ENCODE measurements at places on chromosomes 6 and 20.

- no peak for DNase-seq
Observed at GRCh38 chr6:166165558-166166313, 1.9 kb downstream of the TBXT start.

GRCh38 chr6:15790116-15790515 lies 127.3 kb upstream of the DTNBP1 start:
- DNase-seq: no peak

- DNase-seq: no peak
Observed at GRCh38 chr6:106372838-106373501, 12.5 kb downstream of the CRYBG1 start.

- peak; percentile 44 for DNase-seq
Observed at GRCh38 chr6:6588064-6588923, at the start of gene LY86. Gene LY86, plus strand, starts transcription at chr6:6588720. Its CDS starts 15 bp downstream, at chr6:6588735.

DNA sequence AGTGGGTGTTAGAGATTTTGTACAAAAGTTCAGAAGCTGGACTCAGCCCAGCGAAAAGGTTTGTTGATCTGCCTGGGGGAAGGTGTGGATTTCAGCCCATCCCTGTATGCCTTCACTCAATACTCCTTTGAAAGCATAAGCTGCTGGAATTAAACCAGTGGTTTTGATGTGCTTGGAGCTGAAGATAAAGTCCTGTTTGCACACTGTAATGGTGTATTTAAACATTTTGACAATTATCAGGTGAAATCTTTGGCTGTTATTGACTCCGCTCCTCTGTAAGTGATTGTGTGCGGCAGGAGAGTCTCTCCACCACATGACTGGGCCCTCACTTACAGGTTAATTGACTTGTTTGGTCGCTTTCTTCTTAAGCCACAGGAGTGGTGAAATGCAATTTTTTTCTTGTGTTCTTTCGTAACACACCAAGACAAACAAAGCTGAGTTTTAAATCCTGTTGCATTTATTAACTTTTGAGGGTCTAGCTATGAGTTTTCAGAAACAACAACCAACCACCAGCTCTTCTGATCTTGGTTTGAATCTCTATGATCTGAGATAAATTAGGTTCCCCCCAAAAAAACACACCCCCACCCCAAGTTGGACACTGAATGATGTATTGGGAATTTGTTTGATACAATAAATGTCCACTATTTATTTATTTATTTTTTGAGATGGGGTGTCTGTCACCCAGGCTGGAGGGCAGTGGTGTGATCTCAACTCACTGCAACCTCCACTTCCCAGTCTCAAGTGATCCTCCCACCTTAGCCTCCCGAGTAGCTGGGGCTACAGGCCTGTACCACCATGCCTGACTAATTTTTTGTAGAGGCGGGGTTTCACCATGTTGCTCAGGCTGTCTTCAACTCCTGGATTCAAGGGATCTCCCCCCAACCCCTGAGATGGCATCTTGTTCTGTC lies 46.3 kb upstream of the NCOA3 start:
- no peak for DNase-seq

DNA sequence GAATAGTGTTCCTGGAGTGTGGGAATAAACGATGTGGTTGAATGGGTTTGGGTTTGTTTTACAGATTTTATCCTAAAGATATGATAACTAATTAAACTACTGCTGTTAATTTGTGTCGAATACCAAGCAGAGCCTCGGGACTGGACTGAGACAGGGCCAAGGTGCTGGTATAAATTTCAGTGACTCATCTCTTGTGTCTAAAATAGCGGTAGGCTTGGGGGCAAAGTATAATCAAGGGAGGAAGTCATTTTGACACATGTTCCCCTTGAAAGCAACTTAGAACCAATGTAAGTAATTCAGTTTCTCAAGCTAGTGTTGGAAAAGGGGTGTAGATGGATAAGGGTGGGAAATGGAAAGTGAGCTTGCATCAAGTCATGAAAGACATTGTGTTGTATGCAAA lies 108.4 kb downstream of the PLCB4 start:
- no peak for DNase-seq

GRCh38 chr6:38480036-38480435 lies 159.7 kb downstream of the BTBD9 start:
- no peak for DNase-seq

- no peak for DNase-seq
Observed at GRCh38 chr20:34703424-34704176, 544 bp upstream of the TP53INP2 start.

- no peak for DNase-seq
Observed at GRCh38 chr20:10427060-10427692, 6.8 kb downstream of the MKKS start.

GRCh38 chr6:89267918-89268317 lies 47.2 kb downstream of the GABRR2 start:
- no peak for DNase-seq

DNA sequence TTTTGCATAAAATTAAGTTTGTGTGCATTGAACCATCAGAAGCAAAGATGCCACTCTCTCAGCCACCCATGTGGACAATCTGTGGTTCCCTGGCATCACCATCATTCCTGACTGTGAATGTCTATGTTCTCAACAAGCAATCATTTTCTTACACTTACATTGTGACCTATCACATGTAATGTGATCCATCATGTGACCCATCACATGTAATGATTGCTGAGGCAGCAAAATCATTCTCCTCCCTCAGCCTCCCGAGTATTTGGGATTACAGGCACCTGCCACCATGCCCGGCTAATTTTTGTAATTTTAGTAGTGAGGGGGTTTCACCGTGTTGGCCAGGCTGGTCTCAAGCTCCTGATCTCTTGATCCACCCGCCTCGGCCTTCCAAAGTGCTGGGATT lies 22.0 kb upstream of the ZNF133 start:
- DNase-seq: no peak

GRCh38 chr6:130037207-130037811 lies 18.9 kb downstream of the L3MBTL3 start:
- no peak for DNase-seq

DNA sequence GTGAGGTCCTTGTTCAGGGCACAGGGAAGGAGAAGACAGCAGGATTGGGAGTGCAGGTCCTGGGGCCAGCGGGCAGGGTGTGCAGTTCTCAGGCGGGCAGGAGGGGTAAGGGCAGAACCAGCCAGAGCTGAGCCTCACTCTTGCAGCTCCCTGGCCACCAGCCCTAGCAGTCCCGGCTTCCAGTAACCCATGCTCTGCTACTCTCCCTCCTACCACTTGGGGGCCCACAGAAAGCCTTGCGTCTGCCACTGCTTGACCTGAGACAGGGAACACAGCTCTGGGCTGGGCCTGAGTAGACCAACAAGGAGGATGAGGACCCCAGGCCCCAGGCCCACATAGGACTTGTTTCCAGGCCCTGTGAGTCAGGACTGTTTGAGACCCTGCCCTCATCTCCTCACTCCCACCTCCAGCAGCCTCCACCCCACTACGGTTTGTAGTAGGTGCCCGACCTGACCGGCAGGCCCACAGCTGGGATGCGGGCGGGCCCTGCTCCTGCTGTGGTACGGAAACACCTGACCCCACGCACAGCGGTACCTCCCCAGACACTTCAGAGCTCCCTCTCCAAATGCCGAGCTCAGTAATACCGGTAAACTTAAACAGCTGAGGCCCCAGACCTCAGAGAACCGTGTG lies 39.2 kb downstream of the KCNK5 start:
- DNase-seq: no peak

DNA sequence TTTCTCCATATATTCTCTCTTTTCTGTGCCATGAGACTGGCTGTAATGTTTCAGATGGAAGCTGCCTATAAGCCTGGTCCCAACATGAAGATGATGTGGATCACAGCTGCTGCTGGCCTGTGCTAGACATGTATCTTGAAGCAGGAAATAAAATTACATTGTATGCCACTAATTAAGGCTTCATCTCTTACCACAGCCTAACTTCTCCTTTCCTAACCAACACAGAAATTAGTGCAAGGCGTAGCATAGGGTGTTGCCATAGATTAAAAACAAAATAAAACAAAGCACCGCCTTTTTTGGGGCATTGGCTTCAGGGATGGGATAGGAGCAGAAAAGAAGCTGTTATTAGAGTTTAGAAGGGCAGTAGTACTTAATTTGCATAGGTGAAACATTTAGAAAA lies 4.7 kb upstream of the SLC17A4 start:
- DNase-seq: no peak

DNA sequence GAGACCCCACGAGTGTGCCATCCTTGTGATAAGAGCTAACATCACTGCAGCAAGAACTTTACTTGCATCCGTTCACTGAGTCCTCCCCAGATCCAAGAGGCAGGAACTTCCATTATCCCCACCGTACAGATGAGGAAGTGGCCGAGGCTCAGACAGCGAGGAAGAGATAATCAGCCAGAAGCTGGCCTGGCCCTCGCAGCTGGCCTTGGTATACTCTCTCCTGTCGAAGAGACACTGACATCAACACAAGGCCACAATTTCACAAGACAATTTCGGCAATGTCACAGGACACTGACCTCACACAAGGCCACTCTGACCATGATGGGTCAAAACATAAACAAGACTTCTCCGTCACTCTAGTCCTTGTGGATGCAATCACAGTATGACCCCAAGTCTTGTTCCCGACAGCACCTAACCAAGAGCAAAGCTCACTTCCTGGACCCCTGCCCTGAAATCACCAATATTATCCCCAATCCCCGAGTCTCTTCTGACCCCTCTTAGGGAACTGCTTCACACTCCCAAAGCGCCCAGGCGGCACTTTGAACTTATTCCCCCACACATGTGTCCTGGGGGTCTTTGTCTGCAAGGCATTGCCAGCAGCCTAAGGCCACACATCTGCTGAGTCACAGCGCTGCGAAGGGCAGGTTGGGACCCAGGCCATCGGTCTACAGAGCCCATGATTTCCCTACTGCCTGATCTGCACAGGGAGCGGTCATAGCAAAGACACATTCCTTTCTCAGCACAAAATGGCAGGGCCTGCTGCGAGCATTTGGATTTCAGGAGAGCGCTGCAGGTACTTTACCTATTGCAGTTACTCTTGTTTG lies 14.8 kb upstream of the VAPB start:
- DNase-seq: no peak

- DNase-seq: no peak
Observed at GRCh38 chr6:11878029-11878428, 99.4 kb upstream of the ADTRP start.

DNA sequence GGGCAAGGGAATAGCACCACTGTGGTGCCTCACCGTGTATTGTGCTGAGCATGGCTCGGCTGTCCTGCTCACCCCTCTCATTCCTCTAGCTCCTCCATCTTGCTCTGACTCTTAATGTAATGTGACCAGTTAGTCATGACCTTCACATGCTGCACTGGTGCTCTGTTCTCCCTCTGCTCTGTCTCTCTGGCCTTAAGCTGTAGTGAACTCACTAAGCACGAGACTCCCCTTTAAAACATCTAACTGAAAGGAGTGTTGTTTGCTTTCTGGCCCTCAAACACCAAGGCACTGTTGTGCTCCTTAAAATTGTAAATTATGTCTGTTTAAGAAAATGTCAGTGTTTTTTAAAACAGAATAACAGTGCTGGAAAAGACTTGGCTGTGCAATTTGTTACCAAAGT lies 140.4 kb downstream of the HDGFL1 start:
- DNase-seq: no peak

GRCh38 chr6:88683734-88684133 lies 279.7 kb downstream of the RNGTT start:
- DNase-seq: no peak

GRCh38 chr6:168367285-168367751 lies 47.7 kb upstream of the DACT2 start:
- no peak for DNase-seq

DNA sequence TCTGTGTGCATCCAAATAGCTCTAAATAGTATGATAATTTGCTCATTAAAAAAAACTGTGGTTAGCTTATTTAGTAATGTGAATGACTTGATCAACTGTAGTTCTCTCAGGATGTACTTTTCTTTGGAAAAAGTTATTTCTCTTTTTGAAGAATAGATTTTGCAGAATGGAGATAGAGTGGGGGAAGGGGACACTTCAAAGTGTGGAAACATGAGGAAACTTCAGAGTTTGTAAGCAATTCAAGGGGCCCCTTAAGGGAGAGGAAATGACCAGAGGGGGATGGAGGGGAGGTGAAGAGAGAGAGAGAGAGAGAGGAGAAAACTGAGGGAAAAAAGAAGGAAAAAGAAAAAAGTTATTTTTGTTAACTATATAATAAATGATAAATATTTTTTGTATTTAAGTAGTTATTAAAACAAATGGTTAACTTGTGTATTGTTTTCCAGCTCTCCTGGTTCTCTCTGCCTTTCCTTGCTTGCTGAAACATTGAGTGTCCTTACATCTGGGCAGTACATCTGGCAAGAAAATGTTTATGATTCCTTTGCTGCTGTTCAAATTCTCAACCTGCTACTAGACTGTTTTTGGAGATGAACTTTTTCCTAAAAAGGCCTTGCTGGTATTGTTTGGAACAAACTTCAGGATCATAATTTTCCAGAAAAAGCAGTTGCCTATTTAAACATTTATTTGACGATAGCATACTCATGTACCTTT lies 497.5 kb upstream of the CITED2 start:
- DNase-seq: no peak

DNA sequence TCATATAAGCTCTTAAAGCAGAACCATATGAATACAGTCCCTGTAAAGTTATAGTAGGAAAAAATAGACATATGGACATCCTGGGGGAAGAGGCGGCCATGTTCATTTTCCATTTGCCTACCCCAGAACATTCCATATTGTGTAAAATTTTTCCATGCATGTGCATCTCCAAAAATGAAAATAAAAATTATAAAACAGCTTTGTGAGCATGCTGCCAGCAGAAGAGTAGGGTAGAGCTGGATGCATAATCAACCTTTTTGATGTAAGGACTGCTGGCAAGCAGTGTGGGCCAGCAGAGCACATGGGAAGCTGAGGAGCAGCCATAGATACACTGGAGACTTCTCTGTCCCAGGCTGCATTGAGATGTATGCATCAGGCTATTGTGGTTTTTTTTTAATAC lies 271.0 kb downstream of the KCNQ5 start:
- no peak for DNase-seq

GRCh38 chr6:20167601-20168000 lies 44.7 kb downstream of the MBOAT1 start:
- no peak for DNase-seq

DNA sequence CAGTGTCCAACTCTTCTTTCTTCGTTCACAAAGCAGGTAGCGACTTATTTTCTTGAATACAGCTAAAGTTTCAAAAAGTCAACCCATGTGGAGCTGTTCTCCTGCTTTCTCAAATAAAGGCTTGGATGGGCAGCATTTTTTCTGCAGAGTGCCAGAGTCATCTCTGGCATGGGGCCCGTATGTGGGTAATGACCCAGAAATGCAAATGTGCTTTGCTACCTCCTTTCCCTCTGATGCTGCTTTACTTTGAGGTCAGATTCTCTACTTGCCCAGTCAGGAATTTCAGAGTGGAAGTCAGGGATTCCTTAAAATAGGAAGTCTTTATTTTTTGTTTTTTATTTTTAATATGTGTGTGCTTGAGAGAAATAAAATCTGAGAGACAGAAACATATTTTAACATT lies 4.9 kb downstream of the NKAIN2 start:
- DNase-seq: no peak

GRCh38 chr6:38755207-38755606 lies 40.1 kb downstream of the DNAH8 start:
- no peak for DNase-seq

DNA sequence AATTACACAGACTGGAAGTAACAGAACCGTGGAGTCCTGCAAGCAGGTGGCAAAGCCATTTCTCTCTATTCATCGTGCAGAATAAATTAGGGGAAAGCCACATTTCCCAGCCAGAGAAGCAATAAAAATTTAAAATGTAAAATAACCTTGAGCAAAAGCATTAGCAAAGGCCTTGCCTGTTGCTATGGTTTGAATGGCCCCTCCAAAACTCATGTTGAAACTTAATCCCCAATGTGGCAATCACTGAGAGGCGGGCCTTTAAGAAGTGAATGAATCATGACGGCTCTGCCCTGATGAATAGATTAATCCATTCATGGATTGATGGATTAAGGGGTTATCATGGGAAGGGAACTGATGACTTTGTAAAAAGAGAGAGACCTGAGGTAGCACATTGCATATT lies 679.0 kb downstream of the PTPRT start:
- DNase-seq: no peak
